ENCODE measurements at places on chromosomes 11 and 22.

DNA sequence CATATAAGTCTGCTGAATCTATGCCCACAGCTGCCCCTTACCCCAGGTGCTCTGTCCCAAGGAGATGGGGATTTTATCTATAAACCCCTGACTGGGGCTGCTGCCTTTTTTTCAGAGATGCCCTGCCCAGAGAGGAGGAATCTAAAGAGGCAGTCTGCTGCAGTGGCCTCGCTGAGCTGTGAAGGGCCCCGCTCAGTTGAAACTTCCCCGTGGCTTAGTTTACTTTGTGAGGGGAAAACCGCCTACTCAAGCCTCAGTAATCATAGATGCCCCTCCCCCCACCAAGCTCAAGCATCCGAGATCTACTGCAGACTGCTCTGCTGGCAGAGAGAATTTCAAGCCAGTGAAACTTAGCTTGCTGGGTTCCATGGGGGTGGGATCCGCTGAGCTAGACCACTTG lies 7.4 kb upstream of the SCGB1D4 start:
- no peak for DNase-seq

DNA sequence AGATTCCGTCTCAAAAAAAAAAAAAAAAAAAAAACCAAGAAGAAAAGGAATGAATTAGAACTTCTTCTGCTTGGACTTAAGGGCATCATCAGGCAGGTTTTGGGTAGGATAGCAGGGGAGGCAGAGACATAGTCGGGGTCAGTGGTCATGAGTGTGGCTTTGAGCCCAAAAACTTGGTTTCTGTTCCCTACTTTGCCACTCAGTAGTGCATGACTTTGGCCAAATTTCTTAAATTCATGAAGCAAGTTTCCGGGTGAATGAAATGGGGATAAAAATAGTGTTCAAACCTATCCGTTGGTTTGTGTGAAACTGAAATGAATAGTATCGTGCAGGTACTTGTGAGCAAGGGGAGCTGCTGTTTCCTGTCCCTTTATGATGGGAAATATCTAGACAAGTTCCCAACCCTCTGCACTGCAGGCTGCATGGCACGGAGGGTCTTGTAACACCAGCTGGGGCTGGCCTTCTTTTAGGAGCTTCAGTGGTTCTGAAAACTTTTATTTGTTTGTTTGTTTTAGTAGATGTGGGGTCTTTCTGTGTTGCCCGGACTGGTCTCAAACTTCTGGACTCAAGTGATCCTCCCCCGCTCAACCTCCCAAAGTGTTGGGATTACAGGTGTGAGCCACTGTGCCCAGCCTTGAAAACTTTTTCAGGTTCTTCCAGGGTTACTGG lies 18.4 kb downstream of the NEAT1 start:
- no peak for DNase-seq

GRCh38 chr11:10379871-10380568 lies 75.0 kb upstream of the AMPD3 start:
- no peak for DNase-seq

DNA sequence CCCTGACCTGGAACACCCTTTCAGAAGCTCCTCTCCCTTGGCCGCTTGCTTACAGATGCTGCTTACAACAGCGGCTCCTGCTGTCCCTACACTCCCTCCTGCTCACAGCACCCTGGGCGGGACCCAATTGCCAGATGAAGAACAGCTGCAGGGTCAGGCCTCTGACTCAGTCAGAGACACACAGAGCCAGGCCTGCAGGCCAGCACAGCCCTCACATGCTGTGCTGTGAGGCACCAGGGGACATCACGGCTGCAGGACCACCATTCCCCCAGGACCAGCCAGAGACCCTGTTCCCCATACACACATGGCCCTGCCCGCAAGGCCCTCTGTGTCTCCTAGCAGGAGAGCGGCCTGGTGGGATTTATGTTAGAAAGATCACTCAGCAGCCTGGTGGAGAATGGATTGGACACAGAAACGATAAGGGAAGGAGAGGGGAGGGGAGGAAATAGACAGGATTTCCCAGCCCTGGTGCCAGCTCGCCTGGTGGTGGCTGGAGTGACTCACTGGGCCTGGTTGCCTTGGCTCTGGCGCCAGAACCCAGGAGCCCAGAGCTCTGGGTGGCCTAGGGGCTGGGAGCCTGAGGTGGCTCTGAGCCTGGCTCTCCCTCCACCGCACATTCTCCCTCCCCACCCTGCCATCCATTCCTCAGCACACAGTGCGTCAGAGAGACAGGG lies 6.7 kb downstream of the CAPN5 start:
- no peak for DNase-seq

DNA sequence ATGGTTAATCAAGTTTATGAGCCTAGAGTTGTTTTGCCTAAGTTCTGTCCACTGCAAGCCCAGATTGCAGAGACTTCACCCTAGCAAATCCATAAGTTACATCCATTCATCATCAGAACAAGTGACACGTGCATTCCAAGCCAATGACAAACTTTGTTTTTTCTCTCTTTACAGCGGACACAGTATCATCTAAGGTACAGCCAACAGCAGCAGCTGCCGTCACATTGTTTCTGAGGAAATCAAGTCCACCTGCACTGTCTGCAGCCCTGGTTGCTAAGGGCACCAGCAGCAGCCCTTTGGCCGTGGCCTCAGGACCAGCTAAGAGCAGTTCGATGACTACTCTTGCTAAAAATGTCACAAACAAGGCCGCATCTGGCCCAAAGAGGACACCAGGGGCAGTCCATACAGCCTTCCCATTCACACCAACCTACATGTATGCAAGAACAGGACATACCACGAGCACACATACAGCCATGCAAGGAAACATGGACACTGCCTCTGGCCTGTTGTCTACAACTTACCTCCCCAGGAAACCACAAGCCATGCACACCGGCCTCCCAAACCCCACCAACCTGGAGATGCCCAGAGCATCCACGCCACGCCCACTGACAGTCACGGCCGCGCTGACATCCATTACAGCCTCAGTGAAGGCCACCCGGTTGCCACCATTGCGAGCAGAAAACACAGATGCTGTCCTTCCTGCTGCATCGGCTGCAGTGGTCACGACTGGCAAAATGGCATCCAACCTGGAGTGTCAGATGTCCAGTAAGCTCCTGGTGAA lies 155.8 kb downstream of the C11orf91 start:
- no peak for DNase-seq

- DNase-seq, result no peak
Measured at GRCh38 chr11:16856022-16856471, 117.6 kb downstream of the C11orf58 start.

- no peak for DNase-seq
Measured at GRCh38 chr11:78209478-78209877, 20.8 kb downstream of the USP35 start.

DNA sequence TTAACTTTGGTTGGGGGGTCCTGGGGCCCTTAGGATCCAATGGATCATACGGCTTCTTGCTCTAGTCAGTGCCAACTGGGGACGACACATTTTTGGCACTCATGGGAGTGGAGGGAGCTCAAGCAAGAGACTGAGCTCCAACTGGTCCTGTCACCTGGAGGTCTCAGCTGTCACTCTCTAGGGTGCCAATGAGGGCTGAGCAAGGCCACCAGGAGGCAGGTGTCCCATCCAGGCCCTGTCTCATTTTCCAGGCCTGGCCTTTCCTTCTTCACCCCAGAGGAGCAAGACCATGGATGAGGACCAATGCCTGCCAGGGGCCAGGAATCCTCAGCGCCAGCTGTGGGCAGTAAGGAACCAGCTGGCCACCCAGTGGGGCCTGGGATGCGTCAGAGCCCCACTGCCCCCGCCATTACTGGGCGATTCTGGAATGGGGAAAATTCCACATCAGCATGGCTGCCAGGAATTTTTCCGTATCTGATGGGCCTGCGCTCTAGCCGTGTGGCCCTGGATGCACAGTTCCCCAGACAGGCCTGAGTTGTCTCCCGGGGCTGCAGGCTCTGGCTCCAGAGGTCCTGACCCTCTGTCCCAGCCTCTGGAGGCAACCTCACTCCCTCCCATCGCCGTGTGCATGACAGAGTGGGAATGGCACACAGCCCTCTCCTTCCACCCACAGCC lies 669 bp upstream of the GAL3ST1 start:
- no peak for DNase-seq

DNA sequence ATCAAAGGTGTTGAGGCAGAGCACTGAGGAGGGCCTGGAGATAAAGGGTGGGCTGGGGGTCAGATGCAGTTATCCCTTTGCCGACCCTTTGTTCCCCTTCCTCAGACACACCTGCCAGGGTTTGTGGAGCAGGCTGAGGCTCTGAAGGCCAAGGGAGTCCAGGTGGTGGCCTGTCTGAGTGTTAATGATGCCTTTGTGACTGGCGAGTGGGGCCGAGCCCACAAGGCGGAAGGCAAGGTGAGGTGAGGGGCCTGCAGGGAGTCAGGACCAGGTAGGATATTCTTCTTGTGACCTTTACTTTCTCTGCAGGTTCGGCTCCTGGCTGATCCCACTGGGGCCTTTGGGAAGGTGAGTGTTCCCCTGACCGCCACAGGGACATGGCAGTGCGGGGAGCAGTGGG lies 2.6 kb downstream of the PRDX5 start:
- no peak for DNase-seq

- no peak for DNase-seq
Measured at GRCh38 chr11:62501432-62501891, 45.1 kb downstream of the AHNAK start.

GRCh38 chr11:113372309-113372708 lies 15.3 kb upstream of the ANKK1 start:
- no peak for DNase-seq

Data from left renal pelvis (tissue), 4 donors.